ENCODE measurements at places on chromosomes 2 and 18. TPM values are rescaled to one million over a fixed set of nuclear protein-coding genes. Genes with fewer than 3 reads are reported as not detected.

DNA sequence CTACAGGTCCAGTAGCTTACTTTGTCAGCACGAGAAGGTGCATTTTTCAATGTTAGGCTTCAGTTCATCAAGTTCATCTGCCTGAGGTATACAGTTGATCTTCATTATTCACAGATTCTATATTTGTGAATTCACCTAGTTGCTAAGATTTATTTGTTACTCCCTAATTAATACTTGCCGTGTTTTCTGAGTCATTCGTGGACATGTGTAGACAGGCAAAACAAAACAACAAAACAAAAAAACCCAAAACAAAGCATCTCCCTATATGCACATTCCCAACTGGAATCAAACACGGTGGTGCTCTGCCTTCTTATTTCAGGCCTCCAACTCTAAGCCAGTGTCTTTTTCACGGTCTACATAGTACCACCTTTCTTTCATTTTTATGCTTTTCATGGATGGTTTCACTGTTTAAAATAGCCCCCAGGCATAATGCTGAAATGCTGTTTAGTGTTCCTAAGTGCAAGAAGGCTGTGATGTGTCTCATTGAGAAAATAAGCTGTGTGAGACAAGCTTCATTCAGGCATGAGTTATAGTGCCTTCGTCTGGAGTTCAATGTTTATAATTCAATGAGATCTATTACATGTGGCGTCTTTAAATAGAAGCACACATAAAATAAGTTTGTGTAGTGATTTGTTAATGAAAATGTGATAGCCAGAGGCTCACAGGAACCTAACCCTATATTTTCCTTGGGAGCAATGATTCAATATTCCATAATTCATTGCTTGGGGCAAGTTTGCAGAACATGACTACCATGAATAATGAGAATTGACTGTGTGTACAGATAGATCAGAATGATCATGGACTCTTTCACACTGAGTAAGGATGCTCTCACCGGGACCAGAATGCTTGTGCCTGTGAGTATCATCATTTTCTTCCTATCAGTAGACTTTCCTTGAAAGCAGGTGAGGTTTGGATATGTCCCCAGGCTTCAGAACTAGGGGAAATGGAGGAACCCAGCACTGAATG is 24.6 kb downstream of the ITGB6 start:
- no peak for DNase-seq

GRCh38 chr2:141200191-141200590 is 930.6 kb downstream of the LRP1B start:
- no peak for DNase-seq

- peak; percentile 4 for DNase-seq
Observed at GRCh38 chr18:21997207-21998143, 171.9 kb upstream of the GATA6 start.

The GRHL1 gene
- 1.7 TPM for polyA plus RNA-seq

DNA sequence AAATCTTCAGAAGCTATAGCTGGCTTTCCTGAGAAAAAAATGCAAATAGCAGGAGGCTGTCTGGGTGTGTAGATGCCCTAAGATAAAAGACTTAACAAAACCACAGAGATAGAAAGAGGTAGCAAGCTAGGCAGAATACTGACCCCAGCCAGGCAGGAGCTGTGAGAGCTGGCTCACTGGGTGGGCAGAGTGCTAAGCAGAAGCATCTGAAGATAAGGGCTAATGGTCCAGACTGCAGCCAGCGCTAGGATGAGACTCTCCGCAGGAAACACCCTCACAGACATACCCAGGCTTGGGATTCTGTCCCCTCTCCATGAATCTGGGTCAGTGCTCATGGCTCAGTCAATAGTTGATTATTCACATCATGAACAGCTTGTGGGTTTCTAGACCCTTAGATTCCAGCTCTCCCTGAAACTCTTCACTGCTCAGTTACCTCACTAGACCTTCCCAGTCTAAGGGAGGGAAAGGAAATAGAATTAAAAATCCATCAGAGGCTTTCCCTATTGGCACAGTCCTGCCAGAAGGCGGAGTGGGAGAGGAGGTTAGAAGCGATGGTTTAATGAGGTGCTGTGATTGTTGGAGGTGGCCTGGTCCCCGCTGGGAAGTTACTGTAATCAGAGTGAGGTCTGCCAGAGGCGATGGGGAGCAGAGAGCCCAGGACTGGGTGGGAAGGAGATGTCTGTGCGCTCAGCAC is 21.4 kb upstream of the CCBE1 start:
- no peak for DNase-seq

DNA sequence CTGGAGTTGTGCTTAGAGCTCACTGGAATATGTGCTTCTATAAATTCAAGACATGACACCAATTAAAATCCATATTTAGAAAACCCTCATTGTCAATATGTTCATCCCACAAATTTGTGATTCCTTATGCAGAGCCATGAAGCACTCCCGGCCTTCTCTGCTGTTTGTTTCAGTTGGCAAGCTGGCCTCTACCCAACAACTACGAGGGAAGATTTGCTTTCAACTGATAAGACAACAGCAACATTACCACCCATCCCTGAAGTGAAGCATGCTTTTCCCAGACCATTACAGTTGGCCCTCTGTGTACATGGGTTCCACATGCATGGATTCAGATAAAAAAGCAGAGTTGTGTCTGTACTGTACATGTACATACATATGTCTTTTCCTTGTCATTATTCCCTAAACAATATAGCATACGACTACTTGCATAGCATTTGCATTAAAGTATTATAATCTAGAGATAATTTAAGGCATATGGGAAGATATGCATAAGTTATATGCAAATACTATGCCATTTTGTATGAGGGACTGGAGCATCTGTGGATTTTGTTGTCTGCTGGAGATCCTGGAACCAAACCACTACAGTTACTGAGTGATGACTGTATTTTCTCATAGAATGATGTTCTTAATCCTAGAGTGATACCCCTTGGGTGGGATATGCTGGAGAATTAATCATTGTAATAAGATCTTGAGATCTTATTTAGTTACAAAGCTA is 77.6 kb upstream of the MC2R start:
- DNase-seq: no peak

DNA sequence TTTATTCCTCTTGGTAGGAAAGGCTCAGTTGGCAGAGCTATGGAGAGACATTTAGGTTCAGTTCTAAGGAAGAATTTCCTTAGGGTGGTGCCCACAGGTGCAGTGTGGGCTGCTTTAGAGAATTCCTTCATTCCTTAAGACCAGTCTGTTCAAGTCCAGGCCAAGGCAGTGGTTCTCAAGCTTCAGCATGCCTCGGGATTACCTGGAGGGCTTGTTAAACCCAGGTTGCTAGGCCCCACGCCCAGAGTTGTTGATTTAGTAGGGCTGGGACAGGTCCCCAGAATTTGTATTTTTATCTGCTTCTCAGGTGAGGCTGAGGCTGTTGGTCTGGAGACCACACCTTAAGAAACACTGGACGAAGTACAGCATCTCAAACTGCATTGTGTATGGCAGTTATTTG is 68.9 kb downstream of the CERS6 start:
- DNase-seq: no peak

GRCh38 chr2:225471039-225471438 is 71.5 kb downstream of the NYAP2 start:
- DNase-seq: no peak

The SIX2 gene
- polyA plus RNA-seq: 0.36 TPM

The RAB6C gene
- not detected for polyA plus RNA-seq

GRCh38 chr2:27262379-27263286 is at the start of gene SLC30A3:
Gene SLC30A3, minus strand, starts transcription at chr2:27263047. Its CDS starts 141 bp downstream, at chr2:27262906.
- no peak for DNase-seq

GRCh38 chr2:240733803-240734495 is 42.3 kb downstream of the AQP12A start:
- DNase-seq: no peak

The ZSWIM2 gene
- 0.04 TPM for polyA plus RNA-seq

DNA sequence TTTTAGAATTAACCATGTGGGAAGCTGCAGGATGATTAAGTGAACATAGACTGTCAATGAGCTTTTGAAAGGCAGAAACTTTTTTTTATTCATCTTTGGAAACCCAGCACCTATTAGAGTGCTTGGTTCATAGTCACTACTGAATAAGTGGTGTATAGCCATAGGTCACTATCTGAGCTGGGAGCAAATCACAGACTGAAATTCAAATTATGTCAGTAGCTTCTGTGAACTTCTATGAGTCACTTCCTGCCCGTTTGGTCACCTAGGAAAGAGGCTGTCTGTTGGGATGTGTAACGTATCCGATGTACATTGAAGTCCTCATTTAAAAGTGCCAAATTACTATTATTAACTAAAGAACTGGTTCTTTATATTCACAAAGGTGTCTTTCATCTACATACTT is 20.5 kb upstream of the SLC40A1 start:
- no peak for DNase-seq

DNA sequence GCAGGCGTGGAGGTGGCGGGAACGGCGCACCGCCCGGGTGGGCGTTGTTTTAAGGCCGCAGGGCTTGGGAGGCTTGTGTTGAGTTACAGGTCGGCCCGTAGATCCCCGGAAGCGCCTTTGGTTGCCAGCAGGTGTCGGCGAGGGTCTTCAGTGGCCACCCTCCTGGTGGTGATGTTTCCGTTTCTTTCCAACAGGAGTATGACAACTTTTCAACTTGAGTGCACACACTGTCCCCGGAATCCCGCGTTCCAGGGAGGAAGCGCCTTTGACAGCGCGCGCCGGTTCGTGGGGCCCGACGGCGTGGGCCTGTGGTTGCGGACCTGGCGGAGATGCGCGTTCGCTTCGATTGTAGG is 1.0 kb upstream of the HDAC4 start:
- DNase-seq: no peak

GRCh38 chr2:146287281-146287680 is 1557.5 kb upstream of the ACVR2A start:
- no peak for DNase-seq

- no peak for DNase-seq
Observed at GRCh38 chr2:171895786-171896185, 1.7 kb upstream of the SLC25A12 start.

The ZEB2 gene
- 53.1 TPM for polyA plus RNA-seq

The NYAP2 gene
- polyA plus RNA-seq: not detected

DNA sequence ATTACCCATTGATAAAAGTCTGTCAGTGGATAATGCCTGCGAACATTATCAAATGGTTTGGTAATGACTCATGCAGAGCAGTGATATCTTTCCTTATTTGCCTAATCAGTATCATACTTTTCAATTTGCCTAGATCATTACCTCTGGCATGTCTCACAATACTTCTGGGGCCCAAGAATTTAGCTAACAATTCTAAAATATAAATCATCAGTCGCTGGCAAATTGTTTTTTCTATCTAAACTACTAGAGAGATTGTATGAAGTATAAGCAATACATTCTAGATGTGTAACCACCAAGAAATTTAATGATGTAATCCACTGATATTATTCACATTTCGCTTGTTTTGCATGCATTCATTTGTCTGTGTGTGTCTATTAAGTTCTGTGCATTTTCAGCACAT is 191.2 kb upstream of the CDH19 start:
- DNase-seq: no peak

GRCh38 chr2:162198239-162198638 is 45.0 kb downstream of the FAP start:
- no peak for DNase-seq

The PLA2R1 gene
- polyA plus RNA-seq: 15.3 TPM

DNA sequence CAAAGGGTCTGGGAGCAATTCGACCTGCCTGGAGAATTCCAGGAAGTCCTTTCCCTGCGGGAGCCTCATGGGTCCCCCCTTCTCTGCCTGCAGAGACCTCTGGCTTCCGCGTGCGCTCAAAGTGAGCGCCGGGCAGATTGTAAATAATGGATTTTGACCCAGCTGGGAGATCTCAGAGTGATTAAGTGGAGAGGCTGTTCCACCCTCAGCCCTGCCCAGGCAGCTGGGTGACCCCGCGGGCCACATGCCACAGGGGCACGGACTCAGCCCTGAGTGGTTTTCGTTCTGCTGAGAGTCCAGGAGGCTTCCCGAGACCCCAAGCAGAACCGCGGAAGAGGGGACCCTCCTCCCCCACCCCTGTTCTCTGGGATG is 1.2 kb downstream of the KCNG2 start:
- DNase-seq: no peak

DNA sequence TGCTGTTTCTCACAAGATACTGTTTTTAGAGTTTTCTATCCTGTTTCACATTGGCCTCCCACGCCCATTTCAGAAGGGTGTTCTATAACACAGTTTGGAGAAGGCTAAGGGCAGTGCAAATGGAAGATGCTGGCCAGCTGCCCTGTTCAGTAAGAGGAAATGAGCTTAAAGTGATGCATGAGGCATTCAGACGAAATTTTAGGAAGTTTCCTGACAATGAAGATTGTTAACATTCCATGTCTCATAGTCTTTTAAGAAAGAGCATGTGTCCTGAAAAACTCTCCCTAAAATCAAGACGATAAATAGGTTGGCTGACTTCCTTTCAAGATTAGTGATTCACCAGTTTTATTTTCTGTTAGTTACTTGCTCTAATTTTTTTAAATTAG is 484.2 kb upstream of the NRP2 start:
- peak; percentile 74 for DNase-seq

- DNase-seq: no peak
Observed at GRCh38 chr2:236309669-236310029, 45.4 kb upstream of the ASB18 start.

- no peak for DNase-seq
Observed at GRCh38 chr2:177828557-177828956, 244.0 kb downstream of the PDE11A start.

GRCh38 chr2:33859176-33859575 is 260.1 kb upstream of the FAM98A start:
- DNase-seq: no peak

The DGKD gene
- 4.2 TPM for polyA plus RNA-seq

The PRPF40A gene
- polyA plus RNA-seq: 135 TPM

- no peak for DNase-seq
Observed at GRCh38 chr2:236176417-236176816, 8.2 kb upstream of the GBX2 start.

DNA sequence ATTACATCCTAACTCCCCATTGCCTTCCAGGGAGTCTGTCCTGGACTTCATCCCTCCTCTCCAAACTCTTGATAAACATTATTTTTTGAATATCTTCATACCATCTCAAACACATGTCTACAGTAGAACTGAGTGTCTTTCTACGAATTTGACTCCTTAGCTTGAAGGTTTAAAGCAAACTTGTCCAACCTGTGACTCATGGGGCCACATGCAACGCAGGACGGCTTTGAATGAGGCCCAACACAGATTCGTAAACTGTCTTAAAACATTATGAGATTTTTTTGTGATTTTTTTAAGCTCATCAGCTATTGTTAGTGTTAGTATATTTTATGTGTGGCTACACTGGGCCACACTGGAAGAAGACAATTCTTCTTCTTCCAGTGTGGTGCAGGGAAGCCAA is 98.1 kb downstream of the PARD3B start:
- DNase-seq: no peak

DNA sequence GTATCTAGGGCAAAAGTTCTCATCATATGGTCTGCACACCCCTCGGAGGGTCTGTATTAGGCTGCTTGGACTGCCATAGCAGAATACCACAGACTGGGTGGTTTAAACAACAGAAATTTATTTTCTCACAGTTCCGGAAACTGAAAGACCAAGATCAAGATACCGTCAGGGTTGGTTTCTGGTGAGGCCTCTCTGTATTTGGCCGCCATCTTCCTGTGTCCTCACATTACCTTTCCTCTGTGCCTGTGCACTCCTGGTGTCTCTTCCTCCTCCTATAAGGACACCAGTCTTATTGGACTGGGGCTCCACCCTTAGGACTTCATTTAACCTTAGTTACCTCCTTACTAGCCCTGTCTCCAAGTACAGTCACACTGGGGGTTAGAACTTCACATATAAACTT is 132.5 kb downstream of the NCOA1 start:
- DNase-seq: no peak

The GPAT2 gene
- polyA plus RNA-seq: 4.9 TPM
